ENCODE measurements at places on chromosomes 7 and 10.
A peak's percentile ranks its signal among the peaks of the same experiment; 100 is the strongest.

DNA sequence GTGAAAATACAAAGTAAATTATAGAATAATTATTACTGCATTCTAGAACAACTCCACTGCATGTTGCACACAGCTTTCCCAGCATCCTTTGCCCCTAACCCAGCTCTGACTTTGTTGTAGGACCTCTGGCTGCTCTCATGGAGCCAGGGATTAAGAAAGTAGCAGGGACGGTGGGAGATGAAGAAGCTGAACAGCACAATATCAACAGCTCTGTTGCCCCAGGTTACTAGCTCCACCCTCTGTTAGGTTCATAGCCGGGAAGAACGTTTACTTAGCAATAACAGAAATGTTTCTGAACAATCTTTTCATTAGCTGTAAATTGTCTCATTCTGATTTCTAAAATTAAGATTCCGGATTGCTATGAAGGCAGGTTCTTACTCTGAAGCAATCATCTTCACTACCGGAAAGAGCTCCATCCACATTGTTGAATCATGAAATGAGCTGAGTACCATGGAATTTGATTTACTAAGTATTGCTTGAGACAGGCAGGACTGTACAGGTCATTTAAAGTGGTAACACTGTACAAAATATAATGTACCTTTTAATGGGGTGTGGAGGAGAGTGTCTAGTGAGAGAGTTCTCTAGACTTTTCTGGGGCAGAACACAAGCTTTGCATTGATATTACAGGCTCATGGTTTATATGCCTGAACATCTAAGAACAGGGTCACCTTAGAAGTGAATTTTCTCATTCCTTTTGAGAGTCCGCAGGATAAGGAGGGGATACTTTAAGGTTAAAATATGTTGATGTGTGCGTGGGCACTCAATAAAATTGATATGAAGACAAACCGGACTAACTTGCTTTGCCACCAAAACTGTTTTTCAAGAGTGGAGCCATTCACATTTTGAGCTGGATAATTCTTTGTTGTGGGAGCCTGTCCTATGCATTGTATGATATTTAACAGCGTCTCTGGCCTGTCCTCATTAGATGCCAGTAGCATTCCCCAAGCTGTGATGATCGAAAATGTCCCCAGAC, 20.8 kb upstream of the RAB18 start:
- no peak for DNase-seq

GRCh38 chr10:110737886-110738634, 93.9 kb downstream of the RBM20 start:
- DNase-seq: no peak

DNA sequence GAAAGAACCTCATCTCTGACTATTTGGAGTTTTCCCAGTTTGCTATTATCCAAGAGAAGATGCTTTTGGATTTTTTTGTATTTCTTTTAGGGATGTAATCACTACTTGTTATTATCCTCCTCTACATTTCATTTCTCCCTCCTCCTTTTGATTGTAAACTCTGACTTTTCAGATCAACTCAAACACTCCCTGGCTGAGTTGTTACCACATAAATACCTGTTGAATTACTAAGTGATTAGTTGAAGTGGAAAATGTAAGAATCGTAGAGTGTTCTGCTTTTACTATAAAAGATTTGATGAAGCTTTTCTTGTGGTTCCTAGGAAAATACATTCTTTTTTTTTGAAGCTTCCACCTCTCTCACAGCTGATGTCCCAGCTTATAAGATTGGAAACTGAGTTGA, 164.1 kb upstream of the C1GALT1 start:
- peak; percentile 28 for DNase-seq

- no peak for DNase-seq
Observed at GRCh38 chr7:101624246-101625001, 4.7 kb downstream of the MYL10 start.

DNA sequence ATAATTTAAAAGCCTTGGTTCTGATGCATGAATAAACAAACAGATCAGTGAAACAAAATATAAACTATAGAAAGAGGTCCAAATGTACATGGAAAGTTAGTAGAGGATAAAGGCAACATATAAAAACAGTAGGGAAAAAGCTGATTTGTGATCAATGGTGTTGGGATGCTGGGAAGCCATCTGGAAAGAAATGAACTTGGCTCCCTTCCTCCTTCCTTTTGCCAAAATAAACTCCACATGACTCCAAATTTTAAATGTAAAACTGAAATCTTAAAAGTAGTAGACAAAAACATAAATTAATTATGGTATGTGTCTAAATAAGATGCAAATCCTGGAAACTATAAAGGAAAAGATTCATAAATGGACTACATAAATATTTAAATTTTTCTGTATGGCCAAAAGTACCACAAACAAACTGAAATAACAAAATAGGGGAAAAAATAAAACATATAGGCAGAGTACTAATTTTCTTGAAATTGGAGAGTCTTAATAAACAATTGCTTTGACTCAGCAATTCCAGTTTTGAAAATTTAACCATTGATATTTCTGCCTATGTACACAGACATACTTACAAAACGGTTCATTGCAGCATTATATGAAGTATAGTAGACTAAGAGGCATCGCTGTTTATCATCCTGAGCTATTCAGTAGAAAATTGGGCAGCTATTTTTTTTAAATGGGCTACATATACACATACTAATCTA, 77.0 kb upstream of the TRIM24 start:
- no peak for DNase-seq

- DNase-seq: no peak
Observed at GRCh38 chr10:21090609-21091082, 193.5 kb upstream of the NEBL start.

GRCh38 chr7:78039790-78040776, 241.5 kb downstream of the PHTF2 start:
- DNase-seq: no peak

- DNase-seq: no peak
Observed at GRCh38 chr7:83101530-83101929, 61.2 kb downstream of the PCLO start.

- no peak for DNase-seq
Observed at GRCh38 chr10:122549636-122550035, 10.9 kb upstream of the DMBT1 start.

GRCh38 chr7:116113310-116113709, 82.7 kb upstream of the TFEC start:
- no peak for DNase-seq

DNA sequence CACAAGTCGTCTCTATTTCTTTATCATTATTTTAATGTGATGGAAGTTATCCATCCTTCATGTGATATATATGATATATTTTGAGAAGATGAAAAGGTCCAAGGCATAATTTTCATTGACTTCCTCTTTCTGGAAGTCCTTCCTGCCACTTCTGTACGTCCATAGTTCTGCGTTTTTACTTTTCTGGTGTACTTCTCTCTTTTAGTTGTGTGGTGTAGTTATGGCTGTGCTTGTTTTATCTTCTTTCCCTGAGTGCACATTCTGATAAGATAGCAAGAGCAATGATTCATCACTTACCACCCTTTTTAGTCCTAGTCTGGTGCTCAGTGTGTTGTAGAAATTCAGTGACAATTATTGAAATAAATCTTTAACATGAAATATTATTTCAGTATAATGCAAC, 231.3 kb upstream of the FERD3L start:
- peak; percentile 32 for DNase-seq

- no peak for DNase-seq
Observed at GRCh38 chr10:119269737-119270136, 62.4 kb downstream of the GRK5 start.

DNA sequence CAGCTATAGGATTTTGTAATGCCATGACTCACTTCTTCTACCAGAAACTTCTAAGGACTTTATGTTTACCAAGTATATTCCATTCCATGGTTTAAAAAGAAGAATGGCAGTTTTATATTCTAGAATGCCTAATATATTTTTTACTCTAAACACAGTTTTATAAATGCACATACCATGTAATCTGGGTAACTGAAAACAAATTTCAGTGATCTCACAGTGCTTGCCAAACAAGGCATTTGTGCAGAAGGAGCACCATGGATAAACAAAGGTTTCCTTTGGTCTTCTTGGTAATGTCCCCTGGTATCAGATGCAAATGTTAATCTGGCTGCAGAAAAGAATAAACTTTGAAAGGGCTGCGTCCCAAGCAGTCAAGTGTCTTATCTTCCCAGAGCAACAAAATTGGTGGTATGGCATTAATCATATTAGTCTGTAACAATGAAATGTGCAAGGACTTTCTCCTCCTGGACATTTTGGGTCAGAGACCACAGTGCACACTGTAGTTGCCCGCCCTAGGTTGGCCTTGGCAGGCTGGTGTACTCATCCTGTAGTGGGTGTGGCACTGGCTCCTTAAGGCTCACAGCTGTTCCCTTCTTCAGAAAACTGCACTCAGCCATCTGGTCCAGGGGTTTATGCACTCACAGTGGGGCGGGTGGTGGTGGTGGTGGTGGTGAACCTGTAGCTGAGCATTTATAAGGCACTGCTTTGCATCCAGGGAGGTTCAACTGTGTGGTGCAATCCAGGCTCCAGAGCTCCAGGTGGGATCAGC, 56.7 kb downstream of the LAMB4 start:
- DNase-seq: no peak

GRCh38 chr7:115851291-115851690, 179.3 kb downstream of the TFEC start:
- DNase-seq: peak; percentile 25

DNA sequence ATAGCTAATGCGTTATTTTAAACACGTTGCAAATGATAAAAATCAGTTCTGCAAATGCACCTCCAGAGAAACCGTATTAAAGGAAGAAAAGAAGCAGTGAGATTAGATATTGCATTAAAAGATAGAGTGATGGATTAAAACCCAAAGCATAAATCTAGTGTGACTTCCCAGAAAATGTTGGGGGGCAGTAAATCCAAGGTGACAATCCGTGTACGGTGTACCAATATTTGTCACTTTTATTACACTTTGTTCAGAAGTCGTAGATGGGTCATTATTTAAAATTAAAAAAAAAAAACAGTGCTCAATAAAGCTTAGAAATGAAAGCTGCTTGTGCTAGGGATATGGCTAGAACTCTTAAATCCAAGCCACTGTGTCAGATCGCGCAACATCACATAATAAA, 106.4 kb downstream of the TMEM130 start:
- DNase-seq: no peak

GRCh38 chr7:68440866-68441265, 1157.4 kb upstream of the AUTS2 start:
- DNase-seq: no peak

DNA sequence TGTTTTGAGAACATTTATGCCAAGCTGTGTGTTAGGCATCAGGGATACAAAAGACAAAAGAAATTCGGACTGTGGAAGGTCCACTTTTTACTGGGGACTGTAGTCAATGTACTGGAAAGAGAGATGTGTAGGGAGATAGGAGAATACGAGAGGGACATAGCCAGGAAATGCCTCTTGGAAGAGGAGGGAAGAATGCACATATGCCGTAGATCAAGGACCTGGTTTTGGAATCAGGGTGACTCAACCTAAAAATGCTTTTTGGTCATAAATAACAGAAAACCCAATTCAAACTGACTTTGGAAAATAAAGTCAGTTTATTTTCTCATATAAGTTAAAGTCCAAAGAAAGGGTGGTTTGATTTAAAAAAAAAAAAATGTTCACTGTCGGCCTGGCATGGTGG, 140.3 kb upstream of the TCF7L2 start:
- DNase-seq: no peak

- peak; percentile 46 for DNase-seq
Observed at GRCh38 chr10:78934532-78934898, 134.3 kb upstream of the ZMIZ1 start.

DNA sequence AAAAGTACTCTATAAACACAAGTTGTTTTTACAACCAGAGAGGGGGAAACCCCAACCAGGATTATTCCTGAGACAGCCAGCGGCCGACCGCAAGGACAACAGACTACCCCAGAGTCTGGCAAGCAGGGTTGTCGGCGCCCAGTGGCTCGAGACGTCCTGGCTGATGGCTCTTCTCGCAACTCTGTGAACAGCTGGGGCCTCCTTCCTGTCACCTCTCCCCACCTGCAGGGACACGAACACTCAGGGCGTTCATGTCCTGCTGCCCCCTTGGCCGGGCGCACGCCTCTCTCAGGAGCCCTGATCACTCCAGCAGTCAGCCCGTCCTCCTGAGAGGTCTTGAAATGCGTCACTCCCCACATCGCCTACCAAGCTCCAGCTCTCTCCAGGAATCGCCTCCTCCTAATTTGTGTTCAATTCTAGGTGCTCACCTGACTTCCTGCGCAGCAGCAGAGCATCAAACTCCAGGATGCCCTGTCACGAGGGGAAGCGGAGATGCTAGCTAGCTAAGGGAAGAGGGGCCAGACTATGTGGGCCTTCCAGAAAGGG, 66.4 kb upstream of the TNRC18 start:
- DNase-seq: no peak

- DNase-seq: peak; percentile 48
Observed at GRCh38 chr10:88879534-88880281, at the start of gene STAMBPL1. STAMBPL1 (plus strand) TSS chr10:88880245; CDS start chr10:88901709, 21,464 bp downstream.

DNA sequence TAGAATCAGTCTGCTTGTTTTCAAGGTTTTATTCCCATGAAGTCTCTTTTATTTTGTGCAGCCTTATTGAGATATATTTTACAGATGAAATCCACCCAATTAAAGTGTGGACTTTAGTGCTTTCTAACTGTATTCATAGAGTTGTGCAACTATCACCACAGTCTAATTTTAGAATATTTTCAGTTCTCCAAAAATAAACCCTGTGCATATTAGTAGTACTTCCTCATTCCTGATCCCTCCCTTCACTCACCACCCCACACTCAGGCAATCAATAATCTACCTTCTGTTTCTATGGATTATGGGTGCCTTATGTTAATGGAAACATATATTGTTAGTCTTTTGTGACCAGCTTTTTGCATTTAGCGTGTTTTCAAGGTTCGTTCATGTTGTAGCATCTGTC, 185.7 kb upstream of the TMEM72 start:
- DNase-seq: no peak

GRCh38 chr7:112076324-112076723, 129.9 kb downstream of the DOCK4 start:
- no peak for DNase-seq

- no peak for DNase-seq
Observed at GRCh38 chr7:127766831-127767459, 115.0 kb downstream of the SND1 start.

DNA sequence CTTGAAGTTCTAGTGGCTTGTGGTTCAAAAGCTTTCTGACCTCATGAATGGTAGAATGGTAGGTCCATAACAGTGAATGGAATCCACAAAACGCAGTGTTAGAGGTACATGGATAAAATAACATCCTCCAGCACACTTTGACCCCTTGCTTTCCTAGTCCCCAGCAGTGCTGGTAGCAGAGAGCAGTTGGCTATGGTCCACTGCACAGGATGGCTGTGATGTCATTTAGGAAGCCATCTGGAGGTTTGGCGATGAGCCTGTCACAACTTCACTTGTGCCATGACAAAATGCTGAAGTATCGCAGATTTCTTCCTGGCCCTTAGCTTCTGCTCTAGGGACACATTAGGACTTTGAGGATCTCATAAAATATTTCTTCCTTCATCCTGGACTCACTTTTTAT, 300.0 kb upstream of the FZD8 start:
- DNase-seq: no peak
